Non-pigmented ciliary epithelial cell (primary cell): ENCODE measurements at places on chromosomes 2 and 18.

DNA sequence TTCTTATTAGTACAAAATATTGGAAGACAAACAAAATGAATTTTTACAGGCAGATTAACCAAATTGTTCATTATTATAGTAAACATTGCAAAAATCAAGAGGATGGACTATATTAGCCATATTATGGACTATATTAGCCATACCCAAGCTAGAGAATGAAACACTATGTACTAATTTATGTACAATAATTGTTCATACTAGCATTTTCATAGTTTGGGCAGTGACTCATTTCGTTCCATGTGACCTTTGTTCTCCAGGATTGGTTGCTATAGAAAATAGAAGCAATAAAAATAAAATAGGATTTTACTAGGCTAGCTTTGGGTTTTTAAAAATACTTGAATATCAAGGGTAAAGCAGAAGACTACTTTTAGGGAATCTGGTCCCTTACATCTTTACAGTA lies 176.8 kb downstream of the ZEB2 start:
- no peak for DNase-seq

GRCh38 chr2:171100370-171100769 lies 60.3 kb downstream of the TLK1 start:
- DNase-seq = no peak

DNA sequence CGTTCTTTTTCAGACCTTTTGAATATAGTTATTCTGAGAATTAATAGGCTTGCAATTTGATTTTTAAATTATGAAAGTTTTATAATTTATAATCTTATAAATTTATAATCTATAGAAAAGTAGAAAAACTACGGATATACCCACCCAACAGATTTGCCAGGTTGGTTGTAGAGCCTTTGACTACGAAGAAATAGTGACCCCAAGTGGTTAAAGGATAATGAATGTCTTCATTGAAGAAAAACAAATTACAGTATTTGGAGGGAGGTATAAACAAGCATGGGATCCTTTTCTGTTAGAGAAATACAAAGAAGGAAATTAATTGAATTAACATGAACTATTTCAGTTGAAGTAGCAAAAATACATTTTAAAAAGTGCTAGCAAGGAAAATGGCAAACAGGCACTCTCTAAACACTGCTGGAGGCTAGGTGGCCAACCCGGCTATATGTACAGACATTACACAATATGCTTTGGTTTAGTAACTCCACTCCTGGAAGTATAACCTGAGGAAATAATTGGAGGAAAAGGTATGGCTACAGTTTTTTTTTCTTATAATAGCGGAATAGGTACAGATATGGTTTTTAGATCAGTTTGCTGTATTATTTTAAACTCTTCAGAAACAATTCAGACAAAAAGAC lies 110.9 kb downstream of the MIB1 start:
- DNase-seq = no peak

DNA sequence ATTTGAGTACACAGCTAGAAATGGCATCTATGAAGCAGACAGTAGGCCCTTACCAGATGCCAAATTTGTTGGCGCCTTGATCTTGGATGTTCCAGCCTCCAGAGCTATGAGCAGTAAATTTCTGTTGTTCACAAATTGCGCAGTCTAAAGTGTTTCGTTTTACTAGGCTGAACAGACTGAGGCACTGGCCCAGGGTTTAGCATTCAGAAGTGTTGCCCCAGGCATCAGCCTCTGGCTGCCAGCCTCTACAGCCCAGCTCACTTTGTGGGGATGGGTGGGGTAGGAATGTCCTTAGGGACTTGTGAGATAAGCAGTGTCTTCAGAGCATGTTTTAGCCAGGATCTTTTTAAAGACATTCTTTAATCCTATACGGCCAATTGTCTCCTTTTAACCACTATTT lies 51.5 kb upstream of the MGAT5 start:
- DNase-seq = no peak

GRCh38 chr2:69145204-69145603 lies 132.2 kb downstream of the ANTXR1 start:
- no peak for DNase-seq

DNA sequence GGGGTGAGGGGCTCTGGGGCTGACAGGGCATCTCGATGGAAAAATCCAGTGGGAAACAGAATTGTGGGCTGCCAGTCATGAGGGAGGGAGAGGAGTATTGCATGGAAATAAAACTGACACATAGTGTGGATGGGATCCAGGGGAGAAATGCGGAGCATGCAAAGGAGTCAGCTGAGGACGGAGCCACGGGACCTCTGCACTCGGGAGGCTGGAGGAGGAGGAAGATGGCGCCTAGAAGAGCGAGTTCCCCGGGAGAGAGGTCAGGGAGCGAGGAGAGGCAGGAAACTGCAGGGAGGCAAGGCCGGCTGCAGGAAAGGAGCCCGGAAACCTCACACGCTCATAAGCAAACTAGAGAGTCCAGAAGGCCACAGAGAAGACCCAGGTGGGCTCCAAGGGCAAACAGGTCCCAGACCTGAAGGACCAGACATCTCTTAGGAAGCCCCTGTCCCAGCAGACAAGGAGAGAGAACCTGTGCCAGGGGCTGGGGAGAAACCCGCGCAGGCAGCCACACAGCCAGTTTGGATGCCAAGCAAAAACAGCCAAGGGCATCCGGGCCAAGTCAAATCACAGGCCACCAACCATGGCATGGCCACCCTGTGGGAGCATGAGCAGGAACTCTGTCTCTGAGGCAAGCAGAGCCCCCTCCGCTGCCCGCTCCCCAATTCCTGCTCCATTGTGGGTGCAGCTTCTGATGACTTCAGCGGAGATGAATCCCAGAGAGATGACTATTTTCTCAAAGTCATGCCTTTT lies 218.8 kb upstream of the ID2 start:
- DNase-seq = no peak
